ENCODE measurements at places on chromosomes 1 and 21. TPM values are rescaled to one million over a fixed set of nuclear protein-coding genes. Genes with fewer than 3 reads are reported as not detected.

The CD1B gene
- not detected for total RNA-seq

The SGIP1 gene
- total RNA-seq, result 4.4 TPM

The EXO1 gene
- 7.9 TPM for total RNA-seq

The LYSMD1 gene
- 4.8 TPM for total RNA-seq

The TSPAN1 gene
- total RNA-seq, result not detected

The HUNK gene
- not detected for total RNA-seq

The RHBDL2 gene
- total RNA-seq, result 3.8 TPM

The NKAIN1 gene
- not detected for total RNA-seq

The CYP4Z1 gene
- not detected for total RNA-seq

The SFN gene
- 0.14 TPM for total RNA-seq

The CDC42BPA gene
- total RNA-seq, result 76.4 TPM

The SERPINC1 gene
- not detected for total RNA-seq

The TNN gene
- total RNA-seq, result 0.05 TPM

The C1orf226 gene
- 0.83 TPM for total RNA-seq

The TBX15 gene
- total RNA-seq, result not detected

The RAB7B gene
- 1.3 TPM for total RNA-seq

The SPRR2E gene
- total RNA-seq, result not detected

The C4BPB gene
- not detected for total RNA-seq

The NUAK2 gene
- 6.8 TPM for total RNA-seq

The OR2L5 gene
- total RNA-seq, result not detected

The SMIM1 gene
- total RNA-seq, result 1.2 TPM

The ISG20L2 gene
- 9.5 TPM for total RNA-seq

The C1orf141 gene
- not detected for total RNA-seq

The PIK3CD gene
- 14.6 TPM for total RNA-seq

The TFAP2E gene
- total RNA-seq, result 0.42 TPM

The ETV3L gene
- total RNA-seq, result not detected

The KRTAP15-1 gene
- not detected for total RNA-seq

The FMN2 gene
- total RNA-seq, result 5.9 TPM

The MATN1 gene
- total RNA-seq, result under 0.01 TPM

The OR10Z1 gene
- not detected for total RNA-seq

The ADGRB2 gene
- 28.5 TPM for total RNA-seq

The A3GALT2 gene
- not detected for total RNA-seq

The PCAT6 gene
- total RNA-seq, result 0.89 TPM

The SPOCD1 gene
- total RNA-seq, result 47.8 TPM

The SYNC gene
- 61.5 TPM for total RNA-seq

The KPRP gene
- total RNA-seq, result not detected

The LRRC38 gene
- not detected for total RNA-seq

The P3R3URF gene
- not detected for total RNA-seq

The ZSWIM5 gene
- total RNA-seq, result under 0.01 TPM

The PRCC gene
- 8.6 TPM for total RNA-seq

The ABCG1 gene
- 0.60 TPM for total RNA-seq

The OLIG2 gene
- not detected for total RNA-seq

The ADGRL4 gene
- 92.6 TPM for total RNA-seq

The GUK1 gene
- total RNA-seq, result 379 TPM

The TMEM200B gene
- total RNA-seq, result 5.6 TPM

The IL12RB2 gene
- total RNA-seq, result not detected

Data from smooth muscle cell of the umbilical artery (primary cell).